AG04450 (cell line): ENCODE measurements at places on chromosomes 12 and 14.

- no peak for DNase-seq
Observed at GRCh38 chr14:63663428-63664341, 22.0 kb upstream of the WDR89 start.

GRCh38 chr14:64983439-64984310 is 3.0 kb upstream of the FNTB start:
- no peak for DNase-seq

GRCh38 chr14:101475456-101476257 is 85.6 kb upstream of the DIO3 start:
- DNase-seq = peak; percentile 15

DNA sequence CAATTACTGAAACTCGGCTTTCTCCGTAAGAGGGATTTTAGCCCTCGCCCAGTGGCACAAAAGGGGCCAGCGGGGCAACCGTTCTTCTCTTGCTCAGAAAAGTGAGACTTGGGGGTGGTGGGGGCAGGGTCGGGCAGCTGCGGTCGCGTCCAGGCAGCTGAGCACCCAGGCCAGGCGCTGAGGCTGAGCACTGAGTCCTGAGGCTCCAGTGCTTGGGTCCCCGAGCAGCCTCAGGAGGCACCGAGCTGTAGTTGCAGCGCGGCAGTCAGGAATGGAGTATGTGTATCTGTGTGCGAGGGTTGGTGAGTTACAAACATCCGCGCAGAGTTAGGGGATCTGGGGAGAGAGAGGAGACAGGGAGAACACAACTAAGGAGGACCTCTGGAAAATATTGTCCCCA is 4.1 kb upstream of the HOXC6 start:
- no peak for DNase-seq
